ENCODE measurements at places on chromosomes 12 and 14.

DNA sequence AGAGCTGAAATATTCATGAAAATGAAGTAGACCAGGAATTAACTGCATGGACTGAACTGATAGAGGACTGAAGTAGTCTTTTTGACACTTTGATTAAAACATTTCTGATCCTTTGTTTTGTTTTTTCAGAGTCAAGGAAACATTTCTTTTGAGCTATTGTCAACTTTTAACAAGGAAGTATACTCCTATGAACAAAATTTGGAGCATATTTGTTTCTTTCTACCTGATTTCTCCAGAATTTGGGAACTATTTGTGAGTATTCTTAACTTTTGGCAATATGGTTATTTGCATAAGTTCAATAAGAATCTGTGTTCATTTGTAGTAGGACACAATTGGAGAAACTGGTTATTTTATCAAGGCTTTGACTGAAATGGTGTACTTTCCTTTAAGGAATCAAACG is 71.3 kb upstream of the HECTD1 start:
- no peak for DNase-seq

- no peak for DNase-seq
Observed at GRCh38 chr12:122333142-122334087, 67.1 kb upstream of the VPS33A start.

DNA sequence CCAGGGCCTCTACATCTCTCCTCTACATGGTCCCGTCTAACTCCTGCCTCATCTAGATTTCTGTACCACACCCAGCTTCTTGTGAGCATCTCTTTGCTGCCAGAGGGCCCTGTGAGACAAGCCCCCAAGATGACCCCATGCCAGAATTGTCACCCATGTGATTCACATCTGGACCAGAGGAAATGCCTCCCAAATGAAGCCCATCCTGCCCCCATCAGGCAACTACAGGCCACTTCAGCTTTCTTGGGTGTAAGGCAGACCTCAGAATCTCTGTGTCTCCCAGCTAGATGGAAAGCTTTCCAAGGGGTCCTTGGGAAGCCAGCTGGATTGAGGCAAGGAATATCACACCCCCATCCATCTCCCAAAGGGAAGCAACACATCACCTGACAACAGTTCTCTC is 9.3 kb upstream of the OAS3 start:
- no peak for DNase-seq

DNA sequence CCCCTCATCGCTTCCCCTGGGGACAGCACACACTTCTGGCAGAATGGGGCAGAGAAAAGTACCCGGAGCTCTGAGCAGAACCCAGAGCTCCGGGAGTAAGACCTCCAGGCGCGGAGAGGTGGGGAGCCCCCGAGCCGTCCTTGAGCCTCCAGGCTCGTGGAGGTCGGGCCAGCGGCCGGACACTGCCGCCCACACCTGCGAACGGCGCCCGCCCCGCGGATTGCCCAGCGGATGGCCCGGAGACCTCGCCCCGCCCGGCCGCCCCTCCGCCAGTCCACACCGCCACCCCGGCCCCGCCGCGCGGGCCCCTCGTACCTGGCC is 344 bp downstream of the SPTLC2 start:
- DNase-seq: no peak

DNA sequence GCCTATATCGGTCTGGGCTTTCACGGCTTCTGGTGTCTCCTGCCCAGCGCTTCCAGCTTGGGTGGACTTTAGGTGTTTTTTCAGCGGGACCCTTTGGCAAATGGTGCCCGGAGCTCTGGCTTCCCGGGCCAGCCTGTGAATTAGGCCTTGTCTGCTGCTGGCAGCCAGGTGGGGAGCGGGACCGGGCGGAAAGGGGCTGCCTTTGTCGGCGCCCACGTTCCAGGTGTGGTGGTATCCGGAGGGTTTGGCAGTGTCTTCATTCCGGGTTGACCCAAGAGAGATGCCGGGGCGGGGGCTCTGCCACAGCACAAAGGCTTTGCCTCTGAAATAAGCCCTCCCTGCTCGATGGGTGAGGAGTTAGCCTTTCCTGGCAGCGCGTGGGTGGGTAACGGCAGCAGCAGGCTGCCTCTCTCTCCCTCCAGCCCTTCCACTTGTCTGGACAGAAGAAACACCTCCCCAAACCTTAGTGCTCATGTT is 9.5 kb downstream of the RFLNA start:
- no peak for DNase-seq

Data from HCEC 1CT (cell line).